ENCODE measurements at places on chromosomes 5 and 9. TPM values are rescaled to one million over a fixed set of nuclear protein-coding genes. Genes with fewer than 3 reads are reported as not detected.

DNA sequence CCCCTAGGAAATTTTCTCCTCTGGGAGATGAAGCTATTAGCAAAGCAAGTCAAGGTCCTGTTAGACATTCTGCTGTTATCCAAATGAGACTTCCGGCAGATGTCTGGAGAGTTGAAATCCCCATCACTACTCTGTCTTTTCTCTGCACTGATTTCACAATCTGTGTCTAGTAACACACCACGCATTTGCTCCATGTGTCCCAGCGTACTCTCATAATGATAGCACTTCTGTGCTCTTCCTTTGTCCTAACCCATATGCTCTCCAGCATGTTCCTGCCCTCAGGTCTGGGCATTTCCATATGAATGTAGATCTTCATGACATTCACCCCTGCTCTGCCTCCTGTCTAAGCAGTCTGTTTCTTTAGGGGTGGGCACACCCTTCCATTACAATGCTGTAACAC is 1949.0 kb upstream of the WWC1 start:
- no peaks in the 10 kb centered on the region for H3K36me3 ChIP-seq
- DNase-seq, result no peak
- no peaks in the 10 kb centered on the region for H3K4me1 ChIP-seq
- H3K4me3 ChIP-seq, result no peak overlapping the region

GRCh38 chr5:28499766-28500290 is 1461.4 kb upstream of the CDH9 start:
- H3K27ac ChIP-seq, result no peak overlapping the region
- no peaks in the 10 kb centered on the region for H3K27me3 ChIP-seq
- no peaks in the 10 kb centered on the region for H3K36me3 ChIP-seq
- H3K4me1 ChIP-seq, result no peaks in the 10 kb centered on the region
- DNase-seq, result no peak

DNA sequence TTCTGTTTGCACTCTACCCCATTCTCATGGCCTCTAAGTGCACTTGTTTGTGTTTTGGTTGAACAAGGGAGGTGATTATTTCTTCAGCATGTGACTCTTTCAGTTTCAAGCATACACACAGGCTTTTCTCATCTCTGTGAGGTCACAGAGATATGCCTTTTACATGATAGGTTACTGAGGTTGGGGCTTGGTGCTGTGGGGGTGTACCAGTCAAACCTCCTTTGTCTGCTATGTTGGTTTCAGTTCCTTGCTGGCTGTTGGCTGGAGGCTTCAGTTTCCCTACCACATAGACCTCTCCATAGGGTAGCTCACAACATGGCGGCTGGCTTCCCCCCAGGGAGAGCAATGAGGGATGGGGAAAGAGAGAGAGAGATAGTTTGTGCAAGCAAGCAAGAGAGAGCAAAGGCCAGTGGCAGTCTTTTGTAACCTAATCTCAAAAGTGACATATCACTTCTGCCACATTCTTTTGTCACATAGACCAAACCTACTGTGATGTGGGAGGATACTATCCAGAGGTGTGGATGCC is 96.7 kb upstream of the SEMA6A start:
- no peaks in the 10 kb centered on the region for H3K36me3 ChIP-seq
- no peaks in the 10 kb centered on the region for H3K27me3 ChIP-seq
- no peak for DNase-seq
- H3K27ac ChIP-seq, result no peak overlapping the region
- no peak overlapping the region for H3K4me3 ChIP-seq

GRCh38 chr5:96668725-96669124 is 6.5 kb downstream of the CAST start:
- H3K36me3 ChIP-seq, result no peaks in the 10 kb centered on the region
- H3K4me3 ChIP-seq, result no peak overlapping the region
- H3K27ac ChIP-seq, result no peak overlapping the region
- H3K27me3 ChIP-seq, result no peaks in the 10 kb centered on the region
- peaks cover 22% of the 10 kb centered on the region for H3K4me1 ChIP-seq
- no peak for DNase-seq

DNA sequence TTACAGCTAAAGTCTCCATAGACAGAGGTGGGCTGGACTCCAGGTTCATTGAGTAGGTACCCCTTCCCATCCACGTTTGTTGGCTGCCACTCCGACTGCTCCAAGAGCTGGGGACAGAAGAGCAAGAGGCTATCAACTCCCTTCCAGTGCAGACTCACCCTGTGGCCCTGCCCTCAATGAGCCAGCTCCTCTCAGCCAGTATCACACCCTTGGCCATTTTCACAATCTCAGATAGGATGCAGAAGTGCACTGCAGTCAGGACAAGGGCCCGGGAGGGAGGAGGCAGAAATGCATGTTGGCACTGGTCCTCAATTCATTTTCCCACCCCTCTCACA is 6.2 kb downstream of the IRF1 start:
- no peaks in the 10 kb centered on the region for H3K27me3 ChIP-seq
- no peak for DNase-seq
- H3K36me3 ChIP-seq, result peaks cover 67% of the 10 kb centered on the region
- H3K4me3 ChIP-seq, result no peak overlapping the region
- no peak overlapping the region for H3K27ac ChIP-seq

- no peaks in the 10 kb centered on the region for H3K4me1 ChIP-seq
- H3K4me3 ChIP-seq, result no peak overlapping the region
- no peaks in the 10 kb centered on the region for H3K36me3 ChIP-seq
- no peaks in the 10 kb centered on the region for H3K27me3 ChIP-seq
Observed at GRCh38 chr5:18526792-18527405, 892.6 kb downstream of the TAF11L14 start.

Gene KCNIP1
- total RNA-seq, result not detected

Gene TAF1L
- total RNA-seq, result not detected
